GM19239 (cell line): ENCODE measurements at places on chromosomes 13 and 19.
A peak's percentile ranks its signal among the peaks of the same experiment; 100 is the strongest.

GRCh38 chr13:108368250-108368905, 98.9 kb downstream of the TNFSF13B start:
- DNase-seq = no peak

DNA sequence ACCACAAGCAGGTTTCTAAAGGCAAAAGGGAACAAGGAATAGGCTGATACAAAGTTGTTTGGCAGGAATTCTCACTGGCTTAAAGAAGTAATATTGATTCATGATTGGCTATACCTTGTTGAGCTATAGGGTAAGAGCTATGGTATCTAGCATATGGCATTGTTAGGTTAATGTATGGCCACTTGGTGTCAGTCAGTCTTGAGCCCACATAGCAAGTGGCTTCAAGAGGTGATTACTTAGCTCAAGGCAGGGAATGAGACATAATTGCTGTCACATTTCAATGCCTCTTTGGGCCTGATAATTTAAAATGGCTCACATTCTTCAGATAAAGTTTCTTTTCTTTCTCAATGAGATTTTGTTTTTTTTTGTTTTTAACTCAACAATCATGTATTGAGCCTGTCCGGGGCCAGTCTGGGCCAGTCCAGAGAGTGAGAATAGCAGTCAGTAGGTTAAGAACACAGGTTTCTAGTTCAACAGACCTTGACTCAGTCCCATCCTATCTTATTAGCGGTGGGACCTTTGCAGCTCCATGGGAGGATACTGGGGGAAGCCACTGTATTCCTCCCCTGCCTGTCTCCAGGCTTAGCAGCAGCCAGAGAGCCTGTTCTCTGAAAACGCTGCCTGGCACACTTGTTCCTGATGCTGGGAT, 45.8 kb upstream of the RCBTB2 start:
- no peak for DNase-seq

- DNase-seq = no peak
Observed at GRCh38 chr19:49713236-49713845, 22.4 kb downstream of the CPT1C start.

DNA sequence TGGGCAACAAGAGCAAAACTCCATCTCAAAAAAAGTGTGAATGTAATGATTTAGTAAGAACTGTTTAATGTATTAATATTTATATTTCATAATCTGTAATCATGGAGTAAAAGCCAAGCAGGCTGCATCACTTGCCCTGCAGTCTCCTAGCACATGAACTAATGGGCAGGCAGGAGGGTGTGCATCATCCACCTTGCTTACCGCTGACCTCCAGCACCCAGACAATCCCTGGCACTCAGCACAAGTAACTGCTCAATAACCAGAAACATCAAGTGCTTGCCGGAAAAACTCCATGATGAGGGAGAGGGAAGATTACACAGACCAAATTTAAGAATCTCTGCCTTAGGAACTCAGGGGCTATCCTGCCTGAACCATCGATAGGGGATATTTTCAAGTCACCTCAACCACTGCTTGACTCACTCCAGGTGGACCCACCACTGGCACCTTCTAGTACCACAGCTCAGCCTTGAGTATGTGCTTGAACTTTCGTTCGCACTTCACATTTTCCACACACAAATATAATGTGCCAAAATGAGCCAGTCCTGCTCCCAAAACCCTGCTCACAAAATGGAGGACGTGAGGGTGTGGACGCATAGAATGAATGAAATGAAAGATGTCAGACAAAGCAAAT, 18.6 kb downstream of the BRD4 start:
- no peak for DNase-seq

- DNase-seq = no peak
Observed at GRCh38 chr19:45630463-45630862, 8.7 kb downstream of the EML2 start.

DNA sequence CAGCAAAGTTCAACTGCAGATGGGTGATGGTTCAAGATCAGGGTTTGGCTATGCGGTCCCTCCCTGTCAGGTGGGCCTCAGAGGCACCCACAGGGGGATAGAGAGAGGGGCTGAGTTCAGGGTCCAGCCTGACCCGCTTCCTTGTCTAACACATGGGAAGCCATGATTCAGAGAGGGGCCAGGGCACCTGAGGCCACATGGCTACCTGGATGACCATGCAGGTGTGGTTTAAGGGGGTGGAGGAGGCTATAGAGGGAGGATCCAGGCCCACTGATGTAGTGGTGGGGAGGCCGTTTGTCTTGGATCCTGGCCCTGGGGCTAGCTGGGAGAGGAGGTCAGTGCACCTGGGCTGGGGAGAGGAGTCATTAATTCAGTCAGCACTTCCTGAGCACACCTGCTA, 56.7 kb downstream of the ZNF536 start:
- no peak for DNase-seq

GRCh38 chr19:48355365-48355954, 8.3 kb downstream of the TMEM143 start:
- no peak for DNase-seq

DNA sequence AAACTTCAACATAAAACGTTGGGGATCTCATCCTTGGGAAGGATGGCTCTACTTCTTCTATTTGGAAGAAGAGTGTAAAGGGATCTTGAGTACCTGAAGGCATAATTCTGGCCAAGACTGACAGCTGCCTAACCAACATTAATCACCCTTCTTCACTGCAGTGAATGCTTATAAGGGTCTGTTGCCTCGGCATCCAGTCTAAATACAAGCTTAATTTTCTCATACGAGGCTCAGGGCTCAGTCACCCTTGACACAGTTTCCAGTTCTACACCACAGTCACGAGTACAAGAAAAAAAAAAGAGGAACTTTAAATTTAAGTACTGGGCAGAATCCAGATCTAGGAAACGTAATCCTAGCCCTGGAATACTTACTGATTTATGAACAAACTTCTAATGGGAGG, 9.0 kb downstream of the FPR3 start:
- no peak for DNase-seq

GRCh38 chr19:45356760-45357444, 13.5 kb downstream of the ERCC2 start:
- DNase-seq = no peak

DNA sequence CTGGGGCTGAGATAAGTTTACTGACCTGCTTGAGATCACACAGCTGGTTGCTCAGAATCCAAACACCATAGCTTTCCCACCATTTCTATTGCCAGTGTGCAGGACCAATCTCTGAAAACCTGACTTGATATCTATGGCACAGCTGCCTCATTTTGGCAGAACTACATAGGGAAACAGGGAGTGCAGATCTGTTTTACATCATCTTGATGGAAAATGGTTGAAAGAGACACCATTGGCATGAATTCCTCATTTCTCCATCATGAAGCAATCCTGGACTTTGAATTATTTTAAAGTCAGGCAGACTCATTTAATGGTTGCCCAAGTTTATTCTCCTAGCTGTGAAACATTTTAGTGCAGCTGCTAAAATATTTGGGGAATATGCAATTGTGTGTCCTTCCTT, 1628.2 kb upstream of the SLC10A2 start:
- no peak for DNase-seq

GRCh38 chr19:6161271-6161850, 25.9 kb downstream of the ACSBG2 start:
- DNase-seq = peak; percentile 52

- no peak for DNase-seq
Observed at GRCh38 chr19:16867211-16867610, 21.6 kb upstream of the F2RL3 start.

DNA sequence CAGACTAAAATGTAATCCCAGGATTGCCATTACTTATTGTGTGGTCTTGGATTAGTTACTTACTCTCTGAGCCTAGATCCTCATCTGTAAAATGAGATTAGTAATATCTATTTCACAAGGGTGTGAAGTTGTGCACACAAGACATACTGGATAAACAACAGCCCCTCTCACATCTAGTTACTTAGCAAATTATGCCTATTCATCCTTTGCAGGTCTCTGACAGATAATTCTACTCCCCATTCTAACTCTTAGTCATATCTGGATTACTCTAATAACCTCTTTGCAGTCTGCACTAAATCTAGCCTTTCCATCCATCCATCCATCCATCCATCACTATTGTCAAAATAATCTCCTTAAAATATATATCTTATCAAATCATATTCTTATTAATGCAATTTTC, 12.4 kb downstream of the MTRF1 start:
- DNase-seq = no peak

DNA sequence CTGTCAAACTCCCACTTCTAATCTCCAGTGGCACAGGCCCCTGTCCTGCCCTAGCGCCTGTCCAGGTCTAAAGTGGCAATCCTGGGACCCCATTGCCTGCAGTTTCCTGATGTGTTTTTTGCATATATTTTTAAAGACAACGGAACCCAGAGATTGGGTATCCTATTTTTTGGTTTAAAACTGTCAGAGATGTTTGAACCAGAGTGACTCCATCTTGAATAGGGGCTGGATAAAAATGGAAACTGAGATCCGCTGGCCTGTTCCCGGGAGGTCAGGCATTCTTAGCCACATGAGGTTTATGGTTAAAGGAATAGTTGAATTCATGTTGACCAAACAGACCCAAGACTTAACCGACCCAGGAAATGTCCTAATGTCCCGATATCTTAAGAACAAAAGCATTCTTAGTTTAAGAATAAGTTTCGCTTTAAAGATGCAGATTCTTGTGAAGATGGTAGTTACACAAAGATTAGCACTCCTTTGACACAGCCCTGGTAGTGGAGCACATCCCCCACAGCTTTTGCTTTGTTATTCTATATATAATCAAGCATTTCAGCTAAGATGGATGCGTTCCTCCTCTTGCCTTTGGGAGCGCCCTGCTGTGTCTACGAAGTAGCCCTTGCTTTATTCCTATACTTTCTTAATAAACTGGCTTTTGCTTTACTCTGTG, 332.1 kb downstream of the UQCRFS1 start:
- no peak for DNase-seq

DNA sequence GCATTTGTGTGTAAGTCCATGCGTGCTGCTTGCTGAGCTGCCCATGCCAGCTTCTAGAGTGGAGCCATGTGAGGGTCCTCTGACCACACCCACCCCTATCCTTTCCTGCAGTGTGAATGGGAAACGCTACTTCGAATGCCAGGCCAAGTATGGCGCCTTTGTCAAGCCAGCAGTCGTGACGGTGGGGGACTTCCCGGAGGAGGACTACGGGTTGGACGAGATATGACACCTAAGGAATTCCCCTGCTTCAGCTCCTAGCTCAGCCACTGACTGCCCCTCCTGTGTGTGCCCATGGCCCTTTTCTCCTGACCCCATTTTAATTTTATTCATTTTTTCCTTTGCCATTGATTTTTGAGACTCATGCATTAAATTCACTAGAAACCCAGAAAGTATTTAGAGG, 10.3 kb downstream of the TBCB start:
- no peak for DNase-seq

DNA sequence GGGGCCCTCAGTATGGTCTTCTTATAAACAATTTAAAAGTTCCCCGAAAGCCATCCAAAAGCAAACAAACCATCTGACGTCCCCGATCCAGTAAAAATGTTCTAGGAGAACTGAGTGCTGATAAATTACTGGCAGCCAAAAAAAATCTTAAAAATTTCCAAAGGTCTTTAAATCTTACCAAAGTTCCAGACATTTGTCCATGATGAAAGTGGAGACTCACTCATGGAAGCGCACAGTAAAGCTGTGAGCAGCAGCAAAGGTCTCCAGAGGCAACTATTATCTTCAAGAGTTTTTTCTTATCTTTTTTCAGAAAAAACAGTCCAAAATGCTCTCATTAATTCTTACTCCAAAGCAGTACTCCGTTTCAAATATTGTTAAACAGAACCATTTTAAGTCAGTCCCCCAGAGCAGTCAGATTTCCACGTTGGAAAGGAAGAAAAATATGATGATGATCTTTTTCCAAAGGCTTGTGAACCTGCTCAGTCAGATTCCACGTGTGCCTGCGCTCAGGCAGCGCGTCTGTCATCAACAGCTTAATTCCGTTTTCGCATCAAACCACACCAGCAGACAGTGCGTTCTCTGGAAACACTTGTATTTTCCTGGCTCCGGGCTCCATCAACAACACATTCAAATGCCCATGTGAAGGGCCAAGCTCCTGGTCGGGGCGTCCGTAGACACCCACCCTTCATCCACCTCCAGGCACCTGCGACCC, 85.4 kb downstream of the COL4A1 start:
- no peak for DNase-seq

GRCh38 chr13:113926301-113926761, 47.5 kb downstream of the C13orf46 start:
- no peak for DNase-seq

GRCh38 chr13:29562786-29563438, 32.6 kb downstream of the SLC7A1 start:
- DNase-seq = no peak

DNA sequence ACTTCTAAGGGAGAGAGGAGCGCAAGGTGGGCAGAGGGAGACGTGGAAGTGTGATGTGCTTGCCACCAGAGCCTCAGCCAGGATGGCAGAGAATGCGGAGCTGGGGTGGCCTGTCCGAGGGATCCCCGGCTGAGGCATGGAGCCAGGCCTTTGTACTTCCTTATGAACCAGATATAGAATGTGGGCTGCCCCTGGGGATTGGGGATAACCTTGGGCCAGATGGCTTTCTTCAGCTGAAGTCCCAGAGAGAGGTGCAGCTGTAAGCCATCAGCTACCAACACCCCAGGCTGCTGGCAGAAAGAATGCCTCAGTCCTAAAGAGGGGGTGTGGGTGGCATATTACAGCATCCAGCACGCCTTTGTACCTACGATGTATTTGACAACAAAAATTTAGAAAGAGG, 25.5 kb upstream of the FBXO17 start:
- no peak for DNase-seq
